ENCODE measurements at places on chromosomes 7 and 10.

DNA sequence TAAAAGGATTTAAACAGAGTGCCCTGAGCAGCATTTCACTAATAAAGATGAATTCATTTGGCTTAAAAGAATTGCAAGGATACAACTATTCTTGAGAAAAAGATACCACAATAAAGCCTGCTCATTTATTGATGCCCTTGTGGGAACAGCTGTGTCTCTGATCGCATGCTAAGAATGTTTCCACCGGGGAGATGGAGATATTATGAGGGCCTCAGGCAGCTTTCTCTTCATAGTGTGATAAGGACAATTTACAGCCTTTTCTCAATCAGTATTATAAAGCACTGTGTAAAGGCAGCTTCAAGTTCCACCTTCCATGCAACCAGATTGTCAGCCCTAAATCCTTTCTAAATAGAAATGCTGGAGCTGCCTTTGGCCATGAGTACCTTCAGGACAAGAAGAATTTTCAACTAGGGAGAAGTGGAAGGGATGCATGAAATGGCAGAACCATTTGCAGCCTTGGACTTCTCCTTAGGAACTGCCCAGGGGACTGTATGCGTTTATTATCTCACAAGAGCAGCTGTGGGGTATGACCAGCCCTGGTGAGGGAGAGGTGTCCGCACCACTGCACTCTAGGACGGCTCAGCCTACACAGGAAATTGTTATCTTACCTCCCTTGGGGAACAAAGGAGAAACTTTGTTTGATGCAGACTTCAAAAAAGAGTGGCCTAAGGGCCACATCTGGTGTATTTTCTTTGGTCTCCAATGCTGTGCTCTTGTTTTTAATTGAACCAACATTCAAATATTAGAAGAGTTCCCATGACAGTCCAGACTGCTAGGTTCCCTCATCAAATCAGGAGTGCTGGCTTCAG, 116.9 kb upstream of the PCGF5 start:
- DNase-seq = peak; percentile 27

DNA sequence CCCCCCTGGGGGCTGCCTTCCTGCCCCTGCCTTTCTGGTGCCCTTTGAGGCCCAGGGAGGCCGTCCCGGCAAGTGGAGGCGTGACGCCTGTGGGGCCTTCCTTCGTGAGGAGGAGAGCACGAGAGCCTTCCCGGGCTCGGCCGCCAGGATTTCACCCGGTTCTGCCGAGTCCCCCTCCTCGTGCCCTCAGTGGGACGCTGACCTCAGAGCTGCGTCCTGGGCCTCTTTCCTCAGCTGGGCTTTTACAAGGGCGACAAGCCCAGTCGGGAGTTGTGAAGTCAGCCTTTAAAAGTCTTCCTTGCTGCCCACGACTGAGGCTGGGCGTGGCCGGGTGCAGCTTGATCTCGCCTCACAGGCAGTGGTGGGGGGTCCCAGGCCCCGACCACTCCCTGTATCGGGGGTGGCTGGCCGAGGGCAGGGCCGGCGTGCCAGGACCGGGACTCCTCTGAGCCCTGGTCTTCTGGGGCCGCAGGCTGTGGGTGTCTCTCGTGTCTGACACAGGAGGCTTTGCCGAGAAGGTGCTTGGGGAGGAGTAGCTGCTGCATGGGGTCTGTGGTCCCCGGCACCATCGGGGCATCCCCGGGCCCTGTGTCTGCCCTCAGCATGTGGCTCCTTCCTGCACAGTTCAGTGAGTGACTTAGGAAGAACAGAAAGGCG, 41.8 kb downstream of the FAM20C start:
- DNase-seq = peak; percentile 56

DNA sequence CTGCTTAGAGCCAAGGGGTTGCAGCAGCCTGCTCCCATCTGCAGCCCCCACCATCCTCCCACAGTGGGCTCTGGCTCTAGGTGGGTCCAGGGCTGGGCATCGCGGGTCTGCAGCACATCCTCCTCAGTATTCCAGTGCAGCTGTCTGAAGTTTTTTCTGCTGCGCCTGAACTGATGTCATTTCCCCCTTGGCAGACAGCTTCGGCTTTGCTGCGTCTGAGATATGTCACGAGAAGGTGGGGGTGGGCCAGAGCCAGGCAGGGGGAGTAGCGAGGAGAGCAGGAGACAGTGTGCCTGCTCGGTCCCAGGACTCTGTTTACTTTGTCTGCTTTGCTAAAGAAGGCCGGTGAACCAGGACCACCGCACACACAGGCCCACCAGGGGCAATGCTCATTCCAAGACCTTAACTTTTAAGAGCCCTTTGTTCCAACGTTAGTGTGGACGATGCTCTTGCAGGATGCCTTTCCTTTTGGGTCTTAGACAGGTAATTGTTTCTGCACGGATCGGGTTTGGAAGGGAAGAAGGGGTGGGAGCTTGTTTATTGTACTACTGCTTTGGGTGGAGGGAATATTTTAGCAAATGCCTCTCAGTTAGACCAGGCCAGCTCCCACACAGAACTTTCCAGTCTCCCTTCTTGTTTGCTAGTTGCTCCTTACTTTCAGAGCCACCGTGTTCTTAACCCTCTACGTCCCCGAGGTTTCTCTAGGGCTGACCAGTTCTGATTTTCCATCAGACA, 32.4 kb downstream of the WBP1L start:
- DNase-seq = peak; percentile 94

- DNase-seq = no peak
These were observed 81.4 kb upstream of the PPP2R2D start for GRCh38 chr10:131819241-131820072.

- DNase-seq = peak; percentile 53
These were observed 9.0 kb downstream of the MTURN start for GRCh38 chr7:30143748-30144251.

- peak; percentile 71 for DNase-seq
These were observed 41.3 kb upstream of the ARL4A start for GRCh38 chr7:12646139-12646538.
